ENCODE measurements at places on chromosomes 2 and 18. TPM values are rescaled to one million over a fixed set of nuclear protein-coding genes. Genes with fewer than 3 reads are reported as not detected.

The ONECUT2 gene
- total RNA-seq = 0.29 TPM

The MROH2A gene
- total RNA-seq = 0.23 TPM

The FAP gene
- 0.11 TPM for total RNA-seq

The CCDC85A gene
- 0.31 TPM for total RNA-seq

The IL36RN gene
- 0.02 TPM for total RNA-seq
